Cortex of kidney (tissue), 1 donor: ENCODE measurements at places on chromosomes 4 and X.

GRCh38 chr4:86910820-86911684, 18.8 kb upstream of the C4orf36 start:
- no peak for DNase-seq

DNA sequence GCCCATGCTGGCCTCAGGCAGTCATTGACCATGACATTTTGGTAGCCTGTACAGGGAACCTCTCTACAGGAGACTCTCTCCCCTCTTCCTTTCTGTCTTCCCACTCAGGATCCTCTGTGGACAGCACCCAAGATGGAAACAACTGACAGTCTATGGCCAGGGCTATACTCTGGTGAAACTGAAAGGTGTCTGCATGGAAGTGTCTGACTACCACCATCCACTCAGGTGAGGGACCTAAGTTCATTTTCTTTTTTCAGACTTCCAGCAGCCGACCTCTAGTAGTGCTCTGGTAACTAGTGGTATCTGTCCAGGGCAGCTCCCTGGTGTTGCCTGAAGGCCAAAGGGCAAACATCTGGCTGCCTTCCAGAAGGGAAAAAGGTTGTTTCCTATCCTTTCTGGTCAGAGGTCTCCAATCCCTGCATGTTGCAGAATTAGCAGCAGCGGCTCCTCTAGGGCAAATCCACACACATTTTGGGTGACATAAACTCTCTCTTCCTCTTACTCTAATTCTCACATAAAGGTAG, 804.5 kb downstream of the C4orf33 start:
- DNase-seq: no peak

- no peak for DNase-seq
Observed at GRCh38 chrX:43973249-43974099, at the start of gene NDP. Gene NDP, minus strand, starts transcription at chrX:43973390. Its CDS starts 14,745 bp downstream, at chrX:43958645.

- no peak for DNase-seq
Observed at GRCh38 chr4:123411514-123411913, 14.9 kb downstream of the SPRY1 start.

- DNase-seq: no peak
Observed at GRCh38 chr4:45043911-45044310, 317.6 kb upstream of the GNPDA2 start.

- no peak for DNase-seq
Observed at GRCh38 chr4:128393101-128393704, 105.6 kb upstream of the PGRMC2 start.

DNA sequence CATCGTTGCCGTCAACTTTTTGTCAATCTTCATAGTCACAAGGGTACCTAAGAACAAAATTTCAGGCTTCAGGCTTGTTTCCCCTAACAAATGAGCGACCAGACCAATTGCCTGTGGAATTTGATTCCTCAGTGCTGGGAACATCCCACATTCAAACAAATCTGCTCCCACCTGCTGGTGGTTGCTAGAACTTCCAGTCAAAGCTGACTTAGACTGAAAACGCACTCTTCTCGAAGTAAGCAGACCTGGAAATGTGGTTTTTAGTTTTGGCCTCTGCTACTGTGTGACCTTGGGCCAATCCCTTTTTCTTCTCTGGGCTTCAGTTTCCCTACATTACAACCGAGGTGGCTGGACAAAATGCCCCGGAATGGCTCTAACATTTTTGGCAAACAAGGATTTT, 1.8 kb upstream of the GABRQ start:
- no peak for DNase-seq

- no peak for DNase-seq
Observed at GRCh38 chr4:144589512-144589911, 56.4 kb upstream of the HHIP start.

DNA sequence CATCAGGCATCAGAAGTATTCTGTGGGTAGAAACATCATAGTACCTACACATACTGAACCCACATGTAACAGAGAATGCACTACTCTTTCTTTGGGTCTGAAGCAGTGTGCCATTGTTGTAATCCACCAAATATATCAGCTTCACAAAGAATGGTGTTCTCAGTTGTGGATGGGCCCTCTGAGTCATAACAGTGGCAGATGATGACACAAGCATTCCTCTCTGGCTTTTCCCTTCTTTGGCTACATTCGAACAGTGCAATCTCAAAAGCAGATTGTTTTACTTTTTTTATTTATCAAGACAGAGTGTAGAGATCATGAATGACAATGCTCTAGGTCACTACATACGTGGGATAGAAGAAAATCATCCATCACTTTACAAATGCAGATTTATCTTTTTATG, 247.2 kb upstream of the EPHA5 start:
- no peak for DNase-seq

- DNase-seq: no peak
Observed at GRCh38 chrX:9533611-9534010, 68.8 kb downstream of the TBL1X start.

DNA sequence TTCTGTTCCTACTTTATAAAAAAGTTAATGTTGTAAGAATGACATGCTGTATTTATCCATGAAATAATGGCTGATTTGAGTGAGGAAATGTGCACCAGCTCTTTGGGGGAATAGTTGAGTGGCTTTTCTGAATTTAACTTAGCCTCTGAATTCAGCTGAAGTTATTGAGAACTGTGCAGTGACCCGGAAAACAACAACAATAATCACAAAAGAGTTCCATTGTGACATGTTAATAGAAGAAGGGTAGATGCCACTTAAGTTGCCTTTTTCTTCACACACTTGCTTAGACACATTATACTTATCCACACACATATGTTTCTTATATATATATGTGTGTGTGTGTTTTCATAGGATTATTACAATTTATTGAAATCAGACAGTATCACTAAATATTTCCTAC, 301.2 kb downstream of the BMPR1B start:
- DNase-seq: no peak

- no peak for DNase-seq
Observed at GRCh38 chrX:18884916-18885315, 99.0 kb downstream of the PHKA2 start.

- no peak for DNase-seq
Observed at GRCh38 chr4:140867356-140867755, 111.2 kb upstream of the TBC1D9 start.

GRCh38 chr4:112526061-112526460, 10.1 kb upstream of the NEUROG2 start:
- no peak for DNase-seq

GRCh38 chr4:39228377-39228776, 46.0 kb downstream of the WDR19 start:
- DNase-seq: no peak

DNA sequence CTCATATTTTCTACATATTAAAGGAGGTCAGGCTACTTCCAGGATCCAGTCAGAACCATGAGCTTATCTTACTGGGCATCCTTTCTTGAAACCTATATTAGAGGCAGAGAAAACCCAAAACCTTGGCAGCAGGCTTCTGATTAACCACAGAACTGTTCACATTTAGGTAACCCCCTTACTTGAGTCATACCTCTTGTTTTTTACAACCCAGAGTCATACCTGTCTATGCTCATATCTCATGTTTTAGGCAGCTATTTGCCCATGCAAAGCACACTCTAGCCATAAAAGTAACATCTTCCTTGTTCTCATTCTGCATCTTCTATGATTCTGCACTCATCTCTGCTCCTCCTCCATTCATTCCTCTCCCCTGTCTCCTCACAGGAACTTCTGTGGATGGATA, 138.0 kb upstream of the SMIM31 start:
- no peak for DNase-seq

DNA sequence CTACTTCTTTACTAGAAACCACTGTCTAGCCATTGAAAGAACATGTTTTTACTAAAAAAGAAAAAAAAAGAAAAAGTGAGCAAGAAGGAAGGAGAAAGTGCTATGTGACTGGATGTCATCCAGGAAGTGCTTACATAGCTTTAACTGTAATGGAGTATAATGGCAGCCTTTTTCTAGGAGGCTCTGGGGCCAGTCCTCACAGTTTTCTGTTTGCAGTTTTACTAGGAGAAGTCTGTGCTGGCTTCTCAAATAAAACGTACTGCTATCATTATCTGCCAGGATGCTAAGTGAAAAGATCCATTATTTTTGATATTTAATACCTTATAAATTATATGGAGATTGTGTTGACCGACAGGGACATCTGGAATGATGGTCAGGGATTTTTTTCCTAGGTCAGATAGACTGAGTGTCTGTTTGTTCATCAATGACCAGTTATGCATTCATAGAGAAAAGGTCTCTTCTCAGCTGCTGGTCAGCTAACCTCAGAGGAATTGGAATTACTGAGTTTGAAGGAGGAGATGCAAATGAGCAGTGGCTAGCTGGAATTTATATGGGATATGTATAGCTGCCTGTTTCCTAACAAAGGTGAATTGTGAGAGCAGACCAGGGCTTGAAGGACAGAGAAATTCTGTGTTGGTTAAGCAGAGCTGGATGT, 21.7 kb downstream of the LPAR4 start:
- no peak for DNase-seq

DNA sequence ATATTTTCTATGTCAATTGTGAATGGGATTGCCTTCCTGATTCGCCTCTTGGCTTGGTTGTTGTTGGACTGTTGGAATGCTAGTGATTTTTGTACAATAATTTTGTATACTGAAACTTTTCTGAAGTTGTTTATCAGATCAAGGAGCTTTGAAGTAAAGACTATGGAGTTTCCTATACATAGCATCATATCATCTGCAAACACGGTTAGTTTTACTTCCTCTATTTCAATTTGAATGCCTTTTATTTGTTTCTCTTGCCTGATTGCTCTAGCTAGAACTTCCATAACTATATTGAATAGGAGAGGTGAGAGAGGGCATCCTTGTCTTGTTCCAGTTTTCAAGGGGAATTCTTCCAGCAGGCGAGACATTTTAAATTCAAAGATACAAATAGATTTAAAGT, 226.5 kb downstream of the FBXO8 start:
- DNase-seq: no peak

DNA sequence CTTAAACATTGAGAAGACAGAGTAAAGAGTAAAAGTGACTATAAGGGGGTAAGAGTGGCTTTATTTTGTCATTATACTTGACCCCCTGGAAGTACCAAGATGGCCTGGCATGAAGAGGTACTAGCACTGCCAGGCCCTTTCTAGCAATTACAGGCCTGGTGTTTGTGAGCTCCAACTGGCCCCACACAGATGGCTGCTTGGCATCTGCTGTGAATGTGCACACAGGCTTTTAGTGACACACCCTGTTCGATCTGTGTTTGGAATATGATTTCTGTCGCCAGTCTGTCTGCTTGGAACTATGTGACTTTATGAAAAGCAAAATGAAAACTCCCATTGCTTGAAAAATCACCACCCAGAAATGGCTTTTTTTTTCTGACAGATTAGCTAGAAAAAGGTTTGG, 123.3 kb downstream of the CLCN4 start:
- DNase-seq: no peak

DNA sequence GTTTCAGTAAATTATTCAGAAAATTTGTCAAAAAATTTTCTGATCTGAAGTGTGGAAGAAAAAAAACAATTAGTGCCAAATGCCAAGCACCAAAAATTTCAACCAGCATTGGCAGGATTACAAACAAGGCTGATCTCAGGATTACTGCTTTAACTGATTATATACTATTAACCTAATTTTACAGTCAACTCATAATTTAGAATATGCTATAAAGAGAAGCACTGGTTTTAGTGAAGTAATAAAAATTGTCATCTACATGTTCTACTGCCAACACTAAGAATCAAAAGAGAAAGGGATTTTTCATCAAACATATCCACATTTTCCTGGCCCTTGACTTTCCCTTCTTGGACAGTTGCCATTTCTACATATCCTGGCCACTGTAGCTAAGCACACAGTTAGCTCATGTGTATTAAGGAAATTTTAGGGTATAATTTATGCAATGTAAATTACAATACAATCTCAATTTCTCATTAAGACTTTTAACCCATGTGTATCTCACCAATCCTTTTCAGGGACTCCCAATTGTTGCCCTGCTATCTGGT, 33.8 kb downstream of the THOC2 start:
- DNase-seq: no peak

- no peak for DNase-seq
Observed at GRCh38 chr4:24794916-24795665, at the start of gene SOD3. Gene SOD3, plus strand, starts transcription at chr4:24795573. Its CDS starts 3,949 bp downstream, at chr4:24799522.

DNA sequence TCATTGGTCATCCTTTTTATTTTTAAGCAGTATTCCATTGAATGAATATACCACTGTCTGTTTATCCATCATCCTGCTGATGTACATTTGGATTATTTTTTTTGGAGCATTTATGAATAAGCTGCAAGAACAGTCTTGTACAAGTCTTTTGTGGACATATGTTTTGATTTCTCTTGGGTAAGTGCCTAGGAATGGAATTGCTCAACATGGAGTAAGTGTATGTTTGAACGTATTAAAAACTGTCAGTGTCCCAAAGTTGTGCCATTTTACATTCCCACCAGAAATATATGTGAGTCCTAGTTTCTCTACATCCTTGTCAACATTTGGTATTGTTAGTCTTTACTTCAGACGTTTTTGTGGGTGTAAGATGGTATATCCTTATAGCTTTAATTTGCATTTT, 287.0 kb upstream of the POF1B start:
- no peak for DNase-seq

- DNase-seq: no peak
Observed at GRCh38 chrX:13219991-13220764, 99.7 kb downstream of the ATXN3L start.

DNA sequence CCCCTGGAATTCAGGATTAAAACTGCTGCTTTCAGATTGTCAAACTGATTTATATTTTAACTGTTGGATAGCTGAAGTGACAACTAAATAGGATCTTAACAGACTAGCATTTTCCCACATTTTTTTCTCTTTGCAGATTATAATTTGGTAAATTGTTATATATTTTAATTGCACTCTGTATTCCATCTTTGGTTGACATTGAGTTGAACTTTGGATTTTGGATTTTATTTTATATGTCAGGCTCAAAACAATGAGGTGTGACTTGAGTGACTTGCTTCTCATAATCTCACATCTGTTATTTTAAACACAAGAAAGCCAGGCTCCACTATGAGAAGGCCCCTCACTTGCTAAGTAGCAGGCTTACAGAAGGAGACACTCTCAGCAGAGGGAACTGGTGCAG, 38.1 kb downstream of the NAA11 start:
- DNase-seq: no peak

GRCh38 chrX:153926858-153927671, 1.0 kb upstream of the ARHGAP4 start:
- DNase-seq: no peak

DNA sequence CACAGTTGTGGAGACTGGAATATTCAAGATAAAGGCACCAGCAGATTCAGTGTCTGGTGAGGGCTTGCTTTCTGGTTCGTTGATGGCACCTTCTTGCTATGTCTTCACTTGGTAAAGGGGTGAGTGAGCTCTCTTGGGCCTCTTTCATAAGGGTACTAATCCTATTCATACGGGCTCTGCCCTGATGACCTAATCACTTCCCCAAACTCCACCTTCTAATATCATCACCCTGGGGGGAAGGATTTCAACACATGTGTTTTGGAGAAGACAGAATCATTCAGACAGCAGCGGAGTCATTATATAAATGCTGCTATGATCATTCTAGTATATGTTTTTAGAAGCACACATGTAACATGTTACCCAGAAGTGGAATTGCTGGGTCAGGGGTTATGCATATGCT, 295.3 kb upstream of the CTSO start:
- no peak for DNase-seq

GRCh38 chrX:122219226-122219625, 964.9 kb upstream of the GRIA3 start:
- DNase-seq: no peak
